Substantia nigra (tissue), 51 donors: ENCODE measurements at places on chromosomes 3 and 15.
A peak's percentile ranks its signal among the peaks of the same experiment; 100 is the strongest.

DNA sequence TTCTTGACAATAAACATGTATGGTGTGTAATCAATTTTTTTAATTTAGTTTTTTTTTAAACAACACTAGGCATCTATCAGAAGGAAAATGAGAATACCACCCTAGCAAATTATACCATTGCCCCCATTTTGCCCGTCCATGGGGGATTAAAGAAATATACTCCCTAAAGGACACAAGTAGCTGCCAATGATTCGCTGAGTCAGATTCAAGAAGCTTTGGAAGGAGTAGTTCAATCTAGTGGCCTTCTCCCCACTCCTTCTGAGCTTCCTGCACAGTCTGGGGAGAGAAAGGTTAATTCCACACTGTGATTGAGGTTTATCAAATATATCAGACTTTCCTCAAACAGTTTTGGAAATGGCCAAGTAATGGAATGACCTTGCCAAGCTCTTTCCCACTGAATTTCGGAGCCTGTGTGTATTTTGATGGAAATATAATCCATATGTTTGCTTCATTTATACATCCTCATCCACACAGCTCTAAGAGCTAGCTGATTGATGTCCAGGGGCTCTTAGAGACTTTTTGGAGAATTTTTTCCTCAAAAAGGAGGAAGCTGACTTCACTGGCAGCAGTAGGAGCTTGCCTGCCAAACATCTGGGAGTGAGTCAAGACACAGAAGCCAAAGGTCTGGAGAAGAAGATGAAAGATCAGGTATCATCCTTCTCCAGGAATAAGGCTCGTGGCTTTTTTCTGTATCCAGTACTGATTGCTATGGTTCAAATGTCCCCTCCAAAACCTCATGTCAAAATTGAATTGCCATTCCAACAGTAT, 478.5 kb upstream of the PROK2 start:
- no peak for DNase-seq

GRCh38 chr3:53820084-53820483, 26.1 kb downstream of the CHDH start:
- DNase-seq: no peak

- DNase-seq: no peak
Observed at GRCh38 chr3:152714507-152714906, 120.4 kb upstream of the P2RY1 start.

- DNase-seq: no peak
Observed at GRCh38 chr15:77546050-77546501, 86.6 kb downstream of the LINGO1 start.

GRCh38 chr3:78825858-78826215, 942.0 kb downstream of the ROBO1 start:
- no peak for DNase-seq

GRCh38 chr15:70508561-70509281, 254.6 kb downstream of the UACA start:
- DNase-seq: no peak

- DNase-seq: no peak
Observed at GRCh38 chr3:186099178-186099577, 9.7 kb downstream of the ETV5 start.

- no peak for DNase-seq
Observed at GRCh38 chr15:31483053-31483985, 156.7 kb downstream of the KLF13 start.

DNA sequence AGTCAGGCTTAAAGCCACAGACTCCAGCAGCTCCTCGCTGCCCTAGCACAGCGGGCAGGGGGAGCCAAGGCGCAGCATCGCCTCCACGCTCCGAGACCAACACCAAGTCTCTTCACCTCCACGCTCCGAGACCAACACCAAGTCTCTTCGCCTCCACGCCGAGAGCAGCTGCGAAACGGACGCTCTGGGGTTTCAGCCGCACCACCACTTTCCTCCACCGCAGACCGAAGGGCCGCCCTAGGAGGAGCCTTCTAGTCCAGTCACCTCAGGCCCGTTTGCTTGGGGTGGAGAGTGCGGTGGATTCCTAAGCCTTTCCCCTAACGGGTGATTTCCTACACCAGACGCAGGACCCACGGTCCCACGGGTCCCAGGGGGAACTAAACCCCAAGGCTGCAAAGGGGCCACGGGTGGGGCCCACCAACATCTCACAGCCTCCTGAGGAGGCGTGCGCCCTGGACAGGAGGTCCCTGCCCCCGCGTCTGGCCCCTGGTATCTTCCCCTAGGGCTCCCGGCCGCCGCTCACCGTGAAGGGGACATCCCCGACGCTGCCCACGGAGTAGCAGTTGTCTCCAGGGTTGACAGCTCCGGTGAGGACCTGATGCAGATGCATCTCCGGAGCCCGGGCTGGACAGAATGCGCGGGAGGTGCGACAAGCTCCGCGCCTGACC, 501 bp downstream of the DMXL2 start:
- peak; percentile 51 for DNase-seq

DNA sequence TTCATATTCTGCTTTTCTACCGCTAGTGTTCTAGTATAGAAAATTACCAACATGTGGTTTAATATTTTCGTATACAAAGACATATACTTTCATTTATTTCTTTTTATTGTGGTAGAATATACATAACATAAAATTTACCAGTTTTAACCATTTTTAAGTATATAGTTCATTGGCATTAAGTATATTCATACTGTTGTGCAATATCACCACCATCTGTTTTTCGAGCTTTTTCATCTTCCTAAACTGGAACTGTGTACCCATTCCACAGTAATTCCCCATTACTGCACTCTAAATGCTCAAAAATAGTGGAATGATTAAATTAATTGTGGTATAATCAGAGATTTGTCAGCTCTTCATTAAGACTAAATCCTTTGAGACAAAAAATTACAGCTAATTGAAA, 62.9 kb downstream of the ECT2 start:
- no peak for DNase-seq

- no peak for DNase-seq
Observed at GRCh38 chr3:55489798-55490132, 2.7 kb upstream of the WNT5A start.

GRCh38 chr15:31358957-31359701, 32.5 kb downstream of the KLF13 start:
- no peak for DNase-seq

DNA sequence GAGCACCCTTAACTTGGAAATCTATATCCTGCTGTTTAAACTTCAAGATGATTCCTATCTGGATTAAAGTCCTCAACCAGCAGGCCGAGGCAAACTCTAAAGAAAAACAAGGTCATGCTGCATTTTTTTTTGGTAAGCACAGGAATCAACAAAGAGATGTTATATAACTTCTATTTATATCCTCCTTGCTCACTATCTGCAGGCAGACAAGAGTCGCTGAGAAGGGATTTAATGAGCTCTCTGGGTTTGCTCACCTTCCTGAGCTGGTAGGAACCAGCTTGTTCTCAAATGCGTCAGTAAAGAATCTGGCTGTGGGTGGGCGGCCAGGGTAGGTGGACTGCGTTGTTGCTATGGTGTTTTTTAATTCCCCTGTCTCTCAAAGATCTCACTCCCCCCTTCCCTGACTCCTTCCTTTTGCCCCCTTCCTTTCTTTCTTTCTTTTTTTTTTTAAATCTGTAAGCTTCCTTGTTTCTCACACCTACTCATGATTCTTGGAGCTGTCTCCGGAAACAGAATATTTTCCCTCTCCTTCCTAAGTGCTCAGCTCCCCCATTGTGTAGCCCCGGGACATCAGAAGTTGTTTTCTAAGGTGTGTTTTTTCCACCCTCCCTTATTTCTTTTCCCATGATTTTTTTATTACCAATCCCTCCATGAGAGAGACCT, 228.8 kb upstream of the BHLHE40 start:
- DNase-seq: no peak

DNA sequence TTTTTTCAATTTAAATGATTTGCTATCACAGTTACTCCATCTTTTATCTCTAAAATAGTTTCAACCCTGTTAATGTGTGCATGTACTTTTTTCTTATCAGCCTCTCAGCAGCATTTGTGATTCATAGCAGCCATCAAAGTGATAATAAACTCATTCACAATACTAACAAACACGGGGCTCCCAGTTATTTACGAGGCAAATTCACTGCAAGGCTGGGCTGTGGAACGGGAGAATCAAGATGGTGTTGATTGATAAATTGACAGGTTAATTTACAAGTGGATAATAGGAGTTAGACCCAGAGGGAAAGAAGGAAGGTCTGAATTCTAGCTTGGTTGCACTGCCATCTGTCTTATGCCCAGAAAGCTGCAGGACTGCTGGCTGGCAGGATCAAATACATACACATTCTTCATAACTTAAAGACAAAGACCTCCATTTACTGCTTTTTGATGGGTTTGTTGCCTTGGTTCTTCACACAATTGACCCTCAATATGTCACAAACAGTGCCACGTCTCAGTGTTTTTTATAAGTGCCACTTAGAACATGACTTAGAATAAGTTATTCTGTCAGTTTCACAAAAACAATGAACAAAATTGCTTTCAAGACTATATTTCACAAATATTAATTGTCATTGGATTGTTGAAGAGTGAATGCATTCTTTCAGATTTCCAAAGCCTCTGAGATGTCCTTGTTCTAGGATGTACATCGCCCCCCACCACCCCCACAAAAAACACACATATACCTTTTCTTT, 562.8 kb downstream of the NR2F2 start:
- DNase-seq: peak; percentile 11

DNA sequence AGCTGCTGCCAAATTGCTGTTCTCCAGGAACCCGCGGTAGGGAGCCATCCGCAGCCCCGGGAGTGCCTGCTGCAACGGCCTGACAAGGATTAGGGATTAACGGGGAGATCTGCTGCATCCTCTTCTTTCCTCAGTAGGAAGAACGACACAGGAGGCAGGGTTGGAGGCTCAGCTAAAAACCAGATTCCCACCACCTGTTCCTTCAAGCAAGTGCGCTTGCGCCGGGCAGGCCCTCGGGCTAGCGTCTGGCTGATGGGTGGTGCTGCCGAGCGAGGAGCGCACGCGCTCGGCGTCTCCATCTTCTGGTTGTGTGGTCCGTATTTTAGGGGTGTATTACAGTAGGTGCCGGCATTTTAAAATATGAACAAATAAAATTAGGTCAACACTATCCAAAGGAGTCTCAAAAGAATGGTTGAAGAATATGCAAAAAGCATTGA, 25.4 kb upstream of the SLC25A26 start:
- DNase-seq: no peak

DNA sequence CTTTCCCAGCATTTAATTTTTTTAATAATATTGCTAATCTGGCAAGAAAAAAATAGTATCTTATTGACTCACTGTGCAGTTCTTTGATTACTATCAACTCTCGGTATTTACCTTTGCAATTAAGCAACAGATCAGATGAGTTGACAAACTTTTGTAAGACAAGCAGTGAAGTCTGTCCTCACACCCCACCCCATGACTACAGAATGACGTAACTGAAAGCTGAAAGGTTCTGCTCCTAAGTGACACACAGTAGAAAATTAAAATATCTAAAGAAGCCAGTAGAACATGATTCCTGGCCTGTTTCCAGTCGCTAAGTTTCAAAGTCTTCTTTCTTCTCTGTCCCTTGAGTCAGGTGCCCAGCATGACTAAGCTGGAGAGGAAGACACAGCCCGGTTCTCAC, 135.5 kb downstream of the STT3B start:
- DNase-seq: no peak

DNA sequence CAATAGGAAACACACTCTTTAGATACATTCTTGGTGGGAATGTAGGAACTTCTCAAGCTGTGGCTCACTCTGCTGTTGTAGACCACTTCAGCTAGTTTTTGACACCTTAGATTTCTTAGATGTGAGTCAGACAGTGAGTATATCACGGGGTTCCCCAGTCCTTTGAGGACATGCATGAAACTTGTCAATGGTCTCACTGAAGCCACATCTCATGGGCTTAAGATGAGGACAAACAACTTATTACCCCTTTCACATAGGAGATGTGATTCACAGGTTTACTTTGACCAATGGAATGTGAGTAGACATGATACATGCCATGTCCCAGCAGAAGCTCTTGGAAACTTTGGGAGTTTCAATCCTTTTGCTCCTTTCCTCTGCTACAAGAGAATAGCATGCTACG, 325.5 kb downstream of the CHST2 start:
- no peak for DNase-seq

DNA sequence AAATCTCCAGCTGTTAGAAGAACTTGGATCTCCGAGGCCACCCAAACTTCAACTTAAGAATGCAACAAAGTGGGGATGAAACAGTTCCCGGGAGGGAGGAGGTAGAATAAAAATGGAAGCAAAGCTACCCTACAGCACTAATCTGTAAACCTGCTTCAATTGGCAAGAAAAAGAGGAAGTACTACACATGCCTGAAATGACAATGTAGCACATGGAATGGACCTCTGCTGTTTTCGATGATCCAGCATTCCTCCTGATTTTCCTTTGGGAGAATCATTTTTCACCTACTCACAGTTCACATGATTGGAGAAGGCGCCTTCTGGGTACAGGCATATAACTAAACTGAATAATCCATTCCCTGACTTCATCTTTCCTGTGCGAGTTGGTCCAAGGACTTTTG, 1081.5 kb downstream of the FHIT start:
- DNase-seq: no peak

- DNase-seq: no peak
Observed at GRCh38 chr3:125019271-125019670, 36.5 kb downstream of the HEG1 start.

GRCh38 chr15:85172846-85173490, 191.3 kb downstream of the PDE8A start:
- DNase-seq: no peak

GRCh38 chr15:49817100-49817499, 196.3 kb downstream of the DTWD1 start:
- no peak for DNase-seq

- DNase-seq: no peak
Observed at GRCh38 chr3:126511291-126511690, 6.3 kb downstream of the UROC1 start.

GRCh38 chr3:123102826-123103225, 36.0 kb downstream of the PDIA5 start:
- no peak for DNase-seq

DNA sequence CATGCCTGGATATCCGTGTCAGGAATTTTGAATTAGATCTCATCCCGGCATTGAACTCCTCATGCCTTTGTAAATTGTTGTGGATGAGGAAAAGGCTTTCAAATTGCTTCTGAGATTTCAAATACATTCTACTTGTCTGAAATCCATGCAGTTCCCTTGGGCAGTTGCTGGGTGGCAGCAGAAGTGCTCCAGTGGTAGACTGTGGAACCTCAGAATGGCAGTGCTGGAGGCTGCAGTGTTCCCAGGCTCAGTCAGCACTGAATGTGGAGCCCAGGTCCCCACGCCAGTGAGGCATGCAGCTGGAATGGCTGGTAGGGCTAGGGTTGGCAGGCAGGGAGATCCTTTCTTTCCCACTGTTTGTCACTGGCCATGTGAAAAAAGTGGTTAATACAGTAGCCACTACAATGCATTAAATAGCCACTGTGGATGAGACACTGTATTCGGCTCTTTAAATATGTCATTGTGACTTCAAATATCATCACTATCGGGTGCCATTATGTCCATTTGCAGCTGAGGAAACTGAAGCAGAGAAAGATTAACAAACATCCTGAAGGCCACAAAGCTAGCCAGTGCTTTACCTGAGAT, 98.6 kb downstream of the TPRG1 start:
- no peak for DNase-seq

DNA sequence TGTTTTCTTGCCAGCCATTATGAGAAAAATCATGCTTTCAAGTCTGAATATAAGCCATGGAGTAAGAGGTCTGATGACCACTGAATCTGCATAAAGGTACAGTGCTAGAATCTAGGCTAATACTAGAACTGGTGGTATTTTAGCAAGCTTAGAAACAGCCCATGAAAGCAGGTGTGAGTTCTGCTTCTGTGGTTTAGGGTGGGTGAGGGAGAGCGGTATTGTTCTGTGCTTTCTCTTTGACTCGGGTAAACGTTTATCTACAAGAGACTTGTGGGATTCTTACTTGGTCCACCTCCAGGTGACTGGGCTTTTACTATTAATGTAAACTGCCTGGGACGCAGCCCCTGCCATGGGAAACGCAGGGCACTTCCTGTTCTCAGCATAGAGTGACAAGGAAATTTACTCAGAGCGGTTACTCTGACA, 55.2 kb downstream of the PGPEP1L start:
- no peak for DNase-seq
